ENCODE measurements at places on chromosomes 3 and 15.

DNA sequence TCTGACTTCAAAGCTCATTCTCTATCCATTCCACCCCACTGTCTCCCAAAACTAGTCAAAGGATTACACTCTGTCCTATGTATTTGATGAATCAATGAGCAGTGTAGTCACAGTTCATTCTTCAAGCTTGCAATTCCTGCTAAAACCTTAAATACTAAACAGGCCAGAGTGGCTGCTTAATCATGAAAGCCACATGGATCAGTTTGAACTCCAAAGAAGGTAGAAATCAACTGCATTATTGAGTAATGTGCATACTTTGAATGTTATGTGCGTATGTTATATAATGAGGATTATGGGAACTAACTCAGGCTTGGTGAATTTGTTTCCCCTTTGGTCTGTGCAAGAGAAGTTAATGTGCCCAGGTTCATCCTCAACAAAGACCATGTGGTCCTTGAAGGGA lies 45.4 kb downstream of the PRICKLE2 start:
- DNase-seq, result no peak

- DNase-seq, result no peak
Observed at GRCh38 chr3:19825193-19825592, 108.8 kb downstream of the EFHB start.

GRCh38 chr3:175111036-175111435 lies 251.9 kb downstream of the NAALADL2 start:
- no peak for DNase-seq

DNA sequence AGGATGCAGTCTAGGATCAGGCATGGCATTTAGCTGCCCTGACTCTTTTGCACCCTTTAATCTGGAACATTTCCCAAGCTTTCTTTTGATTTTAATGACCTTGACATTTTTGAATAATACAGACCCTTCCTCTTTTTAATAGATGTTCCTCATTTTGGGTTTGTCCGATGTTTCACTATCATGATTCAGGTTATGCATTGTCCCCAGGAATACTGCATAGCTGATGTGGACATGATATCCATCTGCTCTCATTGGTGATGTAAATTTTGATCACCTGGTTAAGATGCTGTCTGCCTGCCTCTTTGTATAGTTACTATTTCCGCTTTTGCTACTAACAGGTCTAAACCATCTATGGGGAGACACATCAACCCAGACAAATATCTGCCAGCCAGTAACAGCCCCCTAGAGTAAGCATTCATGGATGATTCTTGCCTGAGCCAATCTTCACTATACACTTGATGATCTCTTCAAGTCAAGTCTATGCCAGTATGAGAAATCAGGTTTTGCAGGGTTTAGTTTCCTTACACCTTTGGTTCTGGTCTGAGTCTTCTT lies 50.6 kb upstream of the ULK4 start:
- peak; percentile 60 for DNase-seq

DNA sequence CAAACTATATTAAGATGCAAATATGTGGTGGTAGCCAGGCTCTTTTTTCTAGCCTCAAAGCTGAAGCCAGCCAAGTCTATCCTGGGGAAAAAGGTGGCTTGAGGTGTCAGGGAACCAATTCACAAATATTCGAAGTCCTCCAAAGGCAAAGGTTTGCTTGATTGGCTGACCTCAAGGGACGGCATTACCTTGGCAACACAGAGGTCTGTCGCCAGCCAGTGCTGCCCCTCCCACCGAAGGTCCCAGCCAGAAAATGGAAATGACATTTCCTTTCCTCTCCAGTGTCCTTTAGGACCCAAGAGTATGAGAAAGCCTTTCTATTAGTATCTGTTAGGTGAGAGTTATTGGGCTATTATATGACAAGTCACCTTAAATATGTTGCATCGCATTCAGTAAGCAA lies 96.0 kb upstream of the LIMD1 start:
- DNase-seq, result no peak

- DNase-seq, result no peak
Observed at GRCh38 chr3:194025119-194025518, 110.8 kb upstream of the HES1 start.

GRCh38 chr3:9250236-9250635 lies 790 bp upstream of the SRGAP3 start:
- no peak for DNase-seq

- no peak for DNase-seq
Observed at GRCh38 chr3:12489832-12490231, 5.6 kb downstream of the TSEN2 start.

GRCh38 chr3:10187290-10187876 lies 22.7 kb downstream of the IRAK2 start:
- no peak for DNase-seq

GRCh38 chr3:22843854-22844253 lies 359.3 kb upstream of the UBE2E2 start:
- no peak for DNase-seq

DNA sequence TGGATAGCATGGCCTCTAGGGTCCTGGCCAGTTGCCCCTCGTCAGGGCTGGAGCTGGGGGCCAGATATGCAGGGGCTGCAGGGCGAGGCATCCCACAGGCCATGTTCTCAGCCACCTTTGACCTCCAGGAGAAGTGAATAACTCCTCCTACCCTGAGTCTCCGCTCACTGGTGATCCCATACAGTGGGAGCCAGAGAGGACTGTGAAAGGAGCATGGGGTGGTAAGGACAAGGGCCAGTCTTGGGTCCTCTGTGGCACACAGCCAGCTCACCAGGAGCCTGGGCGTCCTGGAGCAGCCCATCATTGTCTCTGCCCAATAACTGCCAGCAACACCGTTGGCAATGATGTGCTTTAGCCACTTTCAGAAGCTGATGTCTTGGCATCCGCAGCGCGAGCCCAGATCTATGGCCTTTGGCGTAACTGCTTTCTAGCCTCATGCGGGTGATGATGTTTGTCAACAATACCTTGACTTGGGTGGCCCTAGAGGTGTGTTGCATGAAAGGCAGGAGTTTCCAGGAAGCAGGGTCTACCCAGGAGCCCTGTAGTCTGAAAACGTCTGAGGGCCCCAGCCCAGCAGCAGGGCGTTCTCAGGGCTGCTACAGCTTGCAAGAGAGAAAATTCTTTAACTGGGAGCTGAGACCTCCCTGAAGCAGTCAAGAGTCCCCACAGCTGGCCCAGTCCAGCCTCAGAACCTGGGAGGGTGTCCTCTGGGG lies 61.1 kb upstream of the IQSEC1 start:
- no peak for DNase-seq

DNA sequence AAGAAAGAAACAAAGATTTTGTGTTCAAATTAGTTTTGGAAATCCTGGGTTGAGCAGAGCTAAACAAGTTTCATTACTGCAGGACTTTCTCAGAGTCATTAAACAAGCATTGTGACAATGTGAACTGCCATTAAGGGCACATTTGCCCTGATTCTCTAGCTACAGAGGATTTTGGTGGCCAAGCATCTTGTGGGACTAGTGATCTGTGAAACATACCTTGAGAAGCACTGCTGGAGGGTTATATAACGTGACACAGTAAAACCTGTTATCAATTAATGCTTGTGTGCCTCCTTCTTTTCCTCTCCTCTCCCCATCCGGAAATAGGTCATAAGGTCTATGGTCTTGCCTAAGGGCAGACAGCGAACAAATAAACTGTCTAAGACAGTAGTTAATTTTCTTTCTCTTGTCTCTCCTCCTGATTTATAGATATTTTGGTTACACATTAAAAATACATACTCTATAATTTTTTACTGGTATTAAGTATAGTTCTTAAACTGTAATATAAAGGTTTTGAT lies 167.3 kb upstream of the NANOGP8 start:
- DNase-seq, result no peak

DNA sequence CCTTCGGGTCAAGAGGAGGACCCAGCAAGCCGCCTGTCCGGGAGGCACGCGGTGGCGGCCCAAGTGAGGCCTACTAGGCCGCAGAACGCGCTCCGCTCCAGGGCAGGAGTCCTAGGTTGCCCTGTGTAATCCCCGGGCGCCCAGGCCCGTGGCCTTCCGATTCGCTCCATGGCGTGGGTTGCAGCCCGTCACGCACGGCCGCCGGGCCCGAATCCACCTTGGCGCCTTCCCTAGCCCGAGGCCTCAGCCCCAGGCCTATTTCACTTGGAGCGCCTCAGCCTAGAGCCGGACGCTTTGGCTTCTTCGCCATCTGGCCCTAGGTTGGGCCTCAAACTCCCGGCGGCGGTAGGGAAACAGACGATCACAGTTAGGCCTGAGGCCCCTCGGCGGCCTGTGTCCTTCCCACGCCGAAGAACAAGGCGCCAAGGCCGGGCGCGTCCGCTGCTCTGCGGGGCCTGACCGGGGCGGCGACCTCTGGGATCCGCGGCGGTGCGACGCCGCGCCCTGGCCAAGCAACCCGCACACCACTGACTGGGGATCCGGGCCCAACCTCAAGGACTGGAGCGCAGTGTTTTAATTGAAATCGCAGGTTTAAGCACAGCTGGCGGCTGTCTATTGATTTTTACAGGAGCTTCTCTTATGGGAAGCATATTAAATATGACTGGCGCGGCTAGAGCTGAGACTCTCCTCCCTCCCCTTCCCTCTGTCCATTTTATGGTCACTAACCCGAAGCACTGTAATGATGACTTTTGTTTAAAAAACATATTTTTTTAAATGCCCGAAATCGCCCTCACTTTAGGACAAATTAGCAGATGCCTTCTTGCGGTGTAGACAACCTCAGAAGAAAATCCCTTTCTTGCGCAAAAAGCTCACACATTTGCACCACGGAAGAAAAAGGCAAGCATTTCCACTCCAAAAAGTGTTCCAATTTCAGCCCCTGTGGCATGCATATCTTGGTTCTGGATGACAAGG lies 3.8 kb upstream of the FEZF2 start:
- DNase-seq, result no peak

DNA sequence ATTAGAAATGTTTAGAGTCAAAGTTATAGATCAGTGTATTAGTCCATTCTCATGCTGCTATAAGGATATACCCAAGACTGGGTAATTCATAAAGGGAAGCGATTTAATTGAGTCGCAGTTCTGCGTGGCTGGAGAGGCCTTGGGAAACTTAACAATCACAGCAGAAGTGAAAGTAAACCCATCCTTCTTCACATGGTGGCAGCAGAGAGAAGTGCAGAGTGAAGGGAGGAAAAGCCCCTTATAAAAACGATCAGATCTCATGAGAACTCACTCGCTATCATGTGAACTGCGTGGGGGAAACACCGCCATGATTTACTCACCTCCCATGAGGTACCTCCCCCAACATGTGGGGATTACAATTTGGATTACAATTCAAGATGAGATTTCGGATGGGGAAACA lies 871.5 kb downstream of the DIPK2A start:
- DNase-seq, result no peak

DNA sequence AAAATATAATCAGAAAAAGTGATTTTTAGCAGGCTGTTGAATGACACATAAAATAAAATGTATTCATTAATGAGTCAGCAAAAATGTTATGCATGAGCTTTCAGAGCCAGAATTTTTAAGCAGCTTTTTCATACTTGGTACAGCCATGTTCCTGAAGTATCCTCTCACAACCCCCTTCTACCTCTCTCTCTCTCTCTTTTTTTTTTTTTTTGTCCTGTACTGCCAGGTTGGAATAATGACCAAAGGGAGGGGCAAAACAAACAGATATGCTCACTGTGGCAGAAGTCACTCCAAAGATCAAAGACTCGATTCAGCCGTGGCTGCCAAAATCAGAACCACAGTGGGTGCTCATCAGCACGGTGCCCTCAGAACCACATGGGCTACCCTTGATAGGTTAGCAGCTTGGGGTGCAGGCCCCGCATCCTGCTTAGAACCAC lies 383.0 kb downstream of the ZBTB20 start:
- DNase-seq, result no peak

GRCh38 chr3:16741103-16741758 lies 136.0 kb upstream of the DAZL start:
- DNase-seq, result no peak

Data from CD4-positive, alpha-beta T cell treated with Interleukin-10 for 1 hour (primary cell).